ENCODE measurements at places on chromosomes 12 and 14.

DNA sequence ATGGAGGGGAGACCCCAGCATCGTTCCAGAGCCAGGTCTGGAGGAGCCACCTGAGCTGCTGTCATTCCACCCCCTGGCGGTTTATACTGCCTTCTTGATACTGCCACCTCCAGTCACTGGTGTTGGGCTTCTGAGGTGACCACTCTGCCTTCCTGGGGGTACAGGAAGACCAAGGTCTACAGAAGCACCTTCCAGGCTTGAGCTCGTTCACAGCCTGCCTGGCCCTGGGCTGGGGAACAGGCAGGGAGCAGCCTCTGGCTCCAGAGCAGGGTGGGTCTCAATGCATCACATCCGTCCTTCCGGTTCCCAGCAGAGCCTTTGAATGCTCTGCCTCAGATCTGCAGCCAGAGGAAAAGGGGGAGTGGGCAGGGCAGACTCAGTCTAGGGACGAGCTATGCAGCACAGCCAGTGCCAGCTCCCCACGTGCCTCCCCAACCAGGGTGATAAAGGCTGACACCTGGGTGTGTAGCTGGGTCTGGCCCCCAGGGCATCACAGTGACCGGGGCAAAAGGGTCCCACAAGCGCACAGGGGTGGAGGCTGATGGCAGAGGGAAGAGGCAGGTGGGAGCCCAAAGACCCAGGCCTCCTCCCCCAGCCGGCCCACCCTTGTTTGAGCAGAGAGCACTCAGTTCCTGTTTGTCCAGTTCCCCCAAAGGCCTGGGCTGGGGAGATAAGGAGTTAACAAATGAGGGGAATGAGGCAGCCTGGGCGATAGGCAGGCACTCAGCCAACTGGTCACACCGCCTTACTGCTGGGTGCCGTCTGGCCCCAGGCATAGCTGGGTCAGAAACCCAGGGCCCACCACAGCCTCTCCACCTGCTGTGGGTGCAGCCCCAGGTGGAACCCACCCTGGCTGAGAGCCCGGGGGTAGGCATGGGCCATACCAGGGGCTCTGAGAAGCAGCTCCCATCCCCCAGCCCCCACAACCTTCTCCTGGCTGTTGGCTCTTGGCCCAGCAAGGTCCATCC is 17.1 kb downstream of the DEGS2 start:
- DNase-seq = no peak

DNA sequence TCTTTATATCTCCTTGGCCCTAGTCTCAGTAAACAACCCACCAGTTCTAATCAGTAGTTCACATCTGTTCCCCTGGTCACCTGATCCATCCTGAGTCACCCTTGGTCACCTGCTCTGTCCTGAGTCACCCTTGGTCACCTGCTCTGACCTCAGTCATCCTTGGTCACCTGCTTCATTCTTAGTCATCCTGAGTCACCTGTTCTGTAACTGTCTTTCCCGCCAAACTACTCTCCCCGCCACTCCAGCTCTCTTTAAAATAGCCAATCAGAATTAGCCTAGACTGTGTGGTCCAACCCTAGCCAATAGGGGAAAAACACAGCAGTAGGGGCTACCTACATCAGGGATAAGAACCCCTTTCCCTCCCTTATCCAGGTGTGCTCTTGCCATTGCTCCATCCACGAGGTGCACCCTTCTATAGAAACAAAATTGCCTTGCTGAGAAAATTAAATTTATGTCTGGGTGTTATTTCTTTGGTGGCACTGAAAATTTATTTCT is 245.4 kb upstream of the DIO3 start:
- DNase-seq = no peak

- no peak for DNase-seq
Measured at GRCh38 chr12:67413577-67413976, 144.4 kb downstream of the CAND1 start.

DNA sequence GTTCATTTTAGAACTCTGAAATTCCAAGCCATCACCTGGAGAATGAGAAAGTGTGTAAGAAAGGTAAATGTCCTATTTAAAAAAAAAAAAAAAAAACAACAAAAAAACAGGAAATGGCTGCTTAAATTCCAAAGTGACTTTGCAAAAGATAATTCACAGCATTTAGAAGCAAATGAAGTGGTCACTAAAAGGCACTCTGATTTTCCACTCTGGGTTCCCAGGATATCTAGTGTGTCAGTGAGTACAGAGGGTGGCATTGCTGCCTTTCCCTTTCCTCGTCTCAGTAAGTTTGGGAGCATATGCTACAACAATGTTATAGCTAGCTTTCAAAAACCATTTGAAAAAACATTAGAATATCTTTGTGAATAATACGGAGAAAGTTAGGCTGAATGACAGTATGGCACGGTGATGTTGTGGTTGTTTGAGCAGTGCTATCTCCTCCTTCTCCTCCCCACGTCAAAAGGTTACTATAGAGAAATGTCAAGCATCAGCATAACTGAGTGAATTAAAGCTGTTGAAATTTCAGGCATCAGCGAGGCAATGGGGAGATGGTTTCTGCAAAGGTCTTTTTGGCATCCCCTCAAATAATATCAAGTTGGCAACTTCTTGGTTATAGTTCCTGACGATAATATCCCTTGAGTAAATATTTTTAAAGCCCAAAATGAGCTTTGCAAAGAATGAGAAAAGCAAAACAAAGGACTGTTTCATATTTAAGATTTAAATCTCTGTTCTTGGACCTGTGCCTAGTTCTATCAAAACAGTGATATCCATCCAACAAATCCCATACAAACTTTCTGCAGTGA is 164.5 kb upstream of the E2F7 start:
- no peak for DNase-seq

- DNase-seq = no peak
Measured at GRCh38 chr12:106001105-106001836, 137.5 kb downstream of the NUAK1 start.

DNA sequence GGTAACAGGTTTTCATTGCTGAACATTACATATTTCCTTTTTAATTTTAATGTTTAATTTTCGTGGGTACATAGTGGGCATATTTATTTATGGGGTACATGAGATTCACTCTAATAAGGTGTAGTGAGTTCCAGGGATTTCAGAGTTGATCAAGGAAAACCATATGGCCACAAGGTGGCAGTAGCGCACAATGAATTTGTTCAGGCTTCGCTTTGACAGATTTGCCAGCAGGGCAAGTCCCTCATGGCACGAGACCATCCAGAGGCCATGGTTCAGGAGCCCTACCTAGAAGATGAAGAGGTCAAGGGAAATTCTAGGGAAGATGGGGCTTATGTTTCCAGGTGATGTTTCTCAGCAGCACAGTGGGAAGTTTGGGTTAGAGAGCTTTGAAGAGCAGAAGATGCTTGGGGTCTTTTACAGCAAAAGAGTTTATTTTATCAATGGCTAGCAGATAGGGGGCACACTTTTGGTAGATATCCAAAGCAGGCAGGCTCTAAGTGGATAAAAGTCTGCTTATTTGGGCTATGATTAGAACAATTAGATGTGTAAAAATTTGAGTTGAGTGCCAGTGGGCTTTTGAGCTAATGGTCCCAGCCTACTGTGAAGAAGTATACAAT is 1004.4 kb downstream of the AACS start:
- peak; percentile 17 for DNase-seq

DNA sequence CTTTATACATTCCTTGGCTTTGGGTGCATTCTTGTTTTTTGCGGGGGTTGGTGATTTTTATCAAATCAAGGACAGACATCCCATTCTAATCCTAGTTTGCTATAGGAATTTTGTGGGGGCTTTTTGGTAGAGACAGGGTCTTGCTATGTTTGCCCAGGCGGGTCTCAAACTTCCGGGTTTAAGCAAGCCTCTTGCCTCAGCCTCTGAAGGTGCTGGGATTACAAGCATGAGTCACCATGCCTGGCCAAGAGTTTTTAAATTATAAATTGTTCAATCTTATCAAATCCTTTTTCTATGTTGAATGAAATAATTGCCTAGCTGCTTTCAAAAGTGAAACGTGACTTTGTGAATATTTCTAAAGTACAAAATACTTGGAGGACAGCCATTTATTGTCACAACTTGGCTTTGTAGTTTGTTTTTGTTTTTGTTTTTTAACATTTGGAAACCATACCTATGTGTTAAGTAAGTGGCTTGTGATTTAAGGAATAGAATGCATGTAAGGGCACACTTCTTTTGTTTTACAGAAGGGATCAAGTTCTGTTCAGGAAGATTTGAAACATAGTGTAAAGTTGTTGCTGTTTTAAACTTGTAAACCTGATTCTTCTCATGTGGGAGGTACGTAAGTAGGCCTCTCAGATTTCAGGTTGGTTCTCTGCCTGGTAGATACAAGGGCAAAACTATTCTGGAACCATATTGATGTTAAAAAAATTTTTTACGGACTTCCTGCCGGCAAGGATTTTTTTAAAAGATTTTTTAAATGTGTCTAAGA is 13.4 kb downstream of the MARK3 start:
- DNase-seq = no peak

DNA sequence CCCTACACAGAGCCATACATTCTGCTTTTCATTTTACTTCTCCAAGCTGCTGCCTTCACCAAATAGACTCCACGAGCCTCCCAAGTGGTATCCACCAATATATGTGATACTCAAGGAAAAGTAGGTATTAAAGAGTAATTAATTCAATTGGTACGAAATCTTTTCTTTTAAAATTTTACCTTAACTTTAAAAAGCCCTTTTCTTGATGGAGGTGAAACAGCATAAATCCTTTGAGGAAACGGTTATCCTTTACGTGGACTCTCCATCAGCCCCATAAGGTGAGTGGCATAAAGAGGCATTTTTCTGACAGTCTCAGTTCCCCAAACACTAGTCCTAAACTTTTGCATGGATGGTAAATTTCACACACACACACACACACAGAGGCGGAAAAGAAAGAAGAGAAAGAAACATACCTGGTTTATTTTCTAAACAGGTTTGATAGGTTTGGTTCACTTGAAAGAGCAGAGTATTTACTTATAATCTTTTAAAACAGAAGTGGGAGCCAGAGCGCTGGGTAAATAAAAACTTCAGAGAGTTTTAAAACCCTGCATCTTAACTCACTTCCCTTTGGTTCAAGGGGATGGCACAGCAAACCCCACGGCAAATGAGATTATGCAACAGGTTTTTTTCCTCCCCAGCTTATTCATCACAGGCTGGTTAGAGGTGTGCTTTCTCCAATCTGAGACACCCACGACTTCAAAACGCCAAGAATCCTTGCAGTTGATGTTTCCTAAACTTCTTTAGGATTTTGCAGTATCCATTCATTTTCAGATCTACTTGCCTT is 1.9 kb downstream of the DUSP16 start:
- DNase-seq = peak; percentile 90

GRCh38 chr14:68513838-68514607 is 278.8 kb downstream of the ZFP36L1 start:
- peak; percentile 41 for DNase-seq

DNA sequence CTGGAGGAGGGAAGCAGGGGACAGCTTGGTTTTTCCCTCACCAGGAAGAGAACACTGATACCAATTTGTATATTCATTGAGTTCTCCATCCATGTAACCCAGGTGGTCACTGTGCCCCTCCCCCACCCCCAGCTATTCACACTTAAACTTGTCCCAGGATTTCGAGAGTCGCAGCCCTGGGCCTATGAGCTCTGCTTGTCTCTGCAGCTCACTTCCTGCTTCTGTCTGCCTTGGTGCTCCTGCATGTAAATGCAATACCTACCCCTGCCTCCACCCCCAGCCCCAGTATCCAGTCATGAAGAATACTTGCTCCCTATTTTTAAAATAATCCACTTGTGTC is 452.2 kb downstream of the BCL11B start:
- DNase-seq = no peak

- no peak for DNase-seq
Measured at GRCh38 chr14:49160983-49161382, 425.2 kb downstream of the RPS29 start.

GRCh38 chr14:55102141-55102621 is 26.9 kb upstream of the LGALS3 start:
- DNase-seq = peak; percentile 43

GRCh38 chr14:72736308-72736707 is 157.6 kb downstream of the DPF3 start:
- DNase-seq = no peak

- no peak for DNase-seq
Measured at GRCh38 chr12:92756898-92757596, 54.3 kb downstream of the PLEKHG7 start.

GRCh38 chr12:57191410-57191809 is 25.2 kb upstream of the NXPH4 start:
- DNase-seq = no peak
